ENCODE measurements at places on chromosomes 2 and 18.

DNA sequence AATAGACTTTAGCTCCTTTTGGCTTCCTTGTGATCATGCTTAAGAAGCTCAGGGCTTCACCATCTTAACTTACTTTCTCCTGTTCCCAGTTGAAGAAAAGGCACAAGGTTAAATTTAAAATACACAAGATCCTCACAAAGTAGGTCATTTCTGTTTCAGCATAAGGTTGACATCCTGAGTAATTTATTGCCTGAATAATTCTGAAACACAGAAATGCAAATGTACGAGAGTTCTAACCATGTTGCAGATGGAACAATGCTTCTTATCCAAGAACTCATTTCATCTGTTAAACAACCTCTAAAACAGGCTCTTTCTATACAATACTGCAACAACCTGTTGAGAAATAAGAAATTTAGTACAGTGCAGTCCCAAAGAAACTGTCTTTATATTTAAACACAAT, 395.2 kb downstream of the BCL11A start:
- H3K4me3 ChIP-seq, result no peak overlapping the region
- H3K4me1 ChIP-seq, result no peaks in the 10 kb centered on the region
- H3K27ac ChIP-seq, result no peak overlapping the region

DNA sequence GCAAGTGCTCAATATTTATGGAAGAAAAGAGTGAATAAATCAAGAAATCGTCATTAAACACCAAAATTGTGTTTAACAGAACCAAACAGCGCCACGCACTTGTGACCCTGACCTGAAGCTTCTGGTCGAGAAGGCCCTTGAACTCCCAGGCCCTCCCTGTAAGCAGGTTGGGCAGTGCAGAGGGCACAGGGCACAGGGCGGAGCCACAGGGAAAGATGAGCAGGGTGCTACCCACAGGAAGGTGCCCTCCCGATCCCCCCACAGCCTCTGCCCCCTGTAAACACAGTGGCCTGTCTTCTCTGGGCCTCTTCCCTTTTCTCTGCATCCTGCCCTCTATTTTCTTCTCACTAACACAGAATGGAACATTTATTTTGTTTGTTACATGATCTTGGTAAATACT, 16.9 kb upstream of the TUBB6 start:
- H3K27ac ChIP-seq, result no peak overlapping the region
- peaks cover 13% of the 10 kb centered on the region for H3K4me1 ChIP-seq
- ATAC-seq, result no peak
- no peaks in the 10 kb centered on the region for H3K36me3 ChIP-seq
- H3K27me3 ChIP-seq, result no peaks in the 10 kb centered on the region
- H3K4me3 ChIP-seq, result no peak overlapping the region

GRCh38 chr2:157784823-157785175, 91.3 kb downstream of the ACVR1 start:
- H3K36me3 ChIP-seq, result no peaks in the 10 kb centered on the region
- peaks cover 27% of the 10 kb centered on the region for H3K4me1 ChIP-seq
- H3K27ac ChIP-seq, result peak overlapping the region; percentile 80
- no peaks in the 10 kb centered on the region for H3K27me3 ChIP-seq

DNA sequence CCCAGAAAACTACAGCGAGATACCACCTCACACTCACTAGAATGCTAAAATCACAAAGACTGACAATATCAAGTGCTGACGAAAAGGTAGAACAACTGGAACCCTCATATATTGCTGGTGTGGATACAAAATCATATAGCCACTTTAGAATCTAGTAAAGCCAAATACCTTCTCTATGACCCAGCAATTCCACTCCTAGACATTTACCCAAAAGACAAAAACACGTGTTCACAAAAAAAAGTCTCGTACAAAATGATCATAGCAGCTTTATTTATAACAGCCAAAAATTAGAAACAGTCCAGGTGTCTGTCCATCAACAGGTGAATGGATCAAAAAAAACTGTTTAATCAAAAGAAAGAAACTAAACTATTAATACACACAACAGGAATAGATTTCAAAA, 126.6 kb downstream of the ZFP36L2 start:
- no peaks in the 10 kb centered on the region for H3K36me3 ChIP-seq
- ATAC-seq, result no peak
- H3K4me3 ChIP-seq, result no peak overlapping the region
- H3K4me1 ChIP-seq, result peaks cover 52% of the 10 kb centered on the region

DNA sequence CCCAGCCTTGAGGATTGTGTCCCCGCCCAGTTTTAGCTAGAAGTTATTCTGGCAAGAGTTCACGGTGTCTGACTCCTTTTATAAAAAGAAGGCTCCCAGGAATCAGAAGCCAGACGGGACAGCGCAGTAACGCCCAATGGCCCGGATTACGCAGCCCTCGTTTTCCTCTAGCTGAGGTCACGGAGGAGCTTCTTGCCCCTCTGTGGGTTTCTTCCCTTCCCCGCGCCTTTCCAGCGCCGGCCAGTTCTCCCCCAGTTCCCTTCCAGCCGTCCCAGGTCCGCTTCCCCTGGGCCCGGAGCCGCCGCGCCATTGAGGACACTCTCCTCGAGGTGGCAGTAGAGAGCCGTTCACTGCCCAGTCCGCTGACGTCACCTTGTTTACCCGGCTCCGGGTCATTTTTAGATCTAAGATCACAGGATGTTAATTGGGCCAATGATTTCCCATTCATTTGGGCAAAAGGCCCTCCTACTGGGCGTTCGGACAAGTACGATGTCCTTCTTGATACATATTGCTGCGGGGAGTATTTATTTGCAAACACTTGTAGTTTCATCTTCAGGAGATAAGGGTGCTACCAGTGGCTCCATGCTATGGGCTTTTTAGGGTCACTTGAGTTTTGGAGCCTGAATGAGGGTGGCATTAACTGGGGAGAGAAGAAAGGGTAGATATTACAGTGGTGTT, 81.5 kb upstream of the PPM1B start:
- peak overlapping the region; percentile 67 for H3K27ac ChIP-seq
- no peaks in the 10 kb centered on the region for H3K27me3 ChIP-seq
- H3K4me1 ChIP-seq, result peaks cover 4% of the 10 kb centered on the region
- H3K4me3 ChIP-seq, result peak overlapping the region; percentile 42
- no peaks in the 10 kb centered on the region for H3K36me3 ChIP-seq

DNA sequence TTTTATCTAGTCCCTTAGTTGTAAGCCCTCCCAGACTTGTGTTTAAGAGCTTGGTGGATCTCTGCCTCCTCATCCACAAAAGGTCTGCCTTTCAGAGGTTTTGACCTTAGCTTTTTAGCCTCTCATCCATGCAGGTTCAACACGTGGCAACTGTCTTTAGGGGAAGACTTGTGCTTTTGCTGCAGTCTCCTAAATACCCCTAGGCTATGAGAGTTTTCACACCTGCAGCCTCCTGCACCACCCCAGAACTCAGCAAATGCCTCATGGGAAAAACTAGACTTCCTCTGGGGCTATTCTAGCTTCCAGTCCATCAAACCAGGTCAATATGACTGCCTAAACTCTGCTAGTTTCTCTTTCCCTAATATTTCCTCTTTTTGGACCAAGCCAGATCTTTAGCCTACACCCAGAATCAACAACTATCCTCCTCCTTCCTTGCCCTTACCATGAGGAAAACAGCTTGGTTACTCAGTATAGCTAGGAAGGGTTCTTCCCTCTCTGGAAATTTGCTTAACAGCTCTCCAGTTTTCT, 132.3 kb upstream of the RIOK3 start:
- no peaks in the 10 kb centered on the region for H3K27me3 ChIP-seq
- H3K4me1 ChIP-seq, result no peaks in the 10 kb centered on the region
- no peaks in the 10 kb centered on the region for H3K36me3 ChIP-seq
- ATAC-seq, result no peak

DNA sequence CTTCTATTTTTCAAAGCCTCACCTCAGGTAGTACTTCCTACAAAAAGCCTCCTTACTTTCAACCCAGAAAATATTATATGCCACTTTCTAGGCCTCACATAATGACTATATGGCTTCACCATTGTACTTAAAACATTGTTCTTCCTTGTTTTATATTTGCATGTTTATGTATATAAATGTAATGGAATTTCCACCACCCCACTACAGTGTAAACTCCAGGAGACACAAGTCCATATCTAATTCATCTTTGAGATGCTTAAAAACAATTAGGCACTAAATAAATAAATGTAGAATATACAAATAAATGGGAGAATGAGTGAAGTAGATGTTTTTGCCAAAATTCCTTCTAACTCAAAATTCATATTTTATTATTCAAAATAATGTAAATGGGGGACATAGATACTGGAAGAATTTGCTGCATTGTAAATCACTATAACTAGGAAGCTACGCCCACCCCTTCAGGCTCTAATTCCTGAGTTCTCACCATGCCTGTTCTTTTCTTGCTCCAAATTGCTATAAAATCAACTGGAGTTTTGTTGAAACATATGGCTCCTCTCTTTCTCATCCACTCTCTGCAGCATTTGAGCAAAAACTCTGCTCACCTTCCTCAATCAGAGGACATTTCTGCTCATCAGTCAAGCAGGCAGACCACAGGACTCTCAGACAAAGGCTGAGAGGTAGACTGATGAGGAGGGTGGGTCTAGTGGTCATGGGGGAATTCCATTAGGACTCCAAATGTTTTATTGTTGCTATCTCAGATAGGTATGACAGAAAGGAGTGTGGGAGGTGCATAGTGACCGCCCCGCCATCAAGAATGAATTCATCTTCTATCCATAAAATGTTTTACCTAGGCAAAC, 243.0 kb downstream of the HNMT start:
- H3K27ac ChIP-seq, result no peak overlapping the region
- no peak overlapping the region for H3K4me3 ChIP-seq
- no peak for ATAC-seq
- no peaks in the 10 kb centered on the region for H3K4me1 ChIP-seq

DNA sequence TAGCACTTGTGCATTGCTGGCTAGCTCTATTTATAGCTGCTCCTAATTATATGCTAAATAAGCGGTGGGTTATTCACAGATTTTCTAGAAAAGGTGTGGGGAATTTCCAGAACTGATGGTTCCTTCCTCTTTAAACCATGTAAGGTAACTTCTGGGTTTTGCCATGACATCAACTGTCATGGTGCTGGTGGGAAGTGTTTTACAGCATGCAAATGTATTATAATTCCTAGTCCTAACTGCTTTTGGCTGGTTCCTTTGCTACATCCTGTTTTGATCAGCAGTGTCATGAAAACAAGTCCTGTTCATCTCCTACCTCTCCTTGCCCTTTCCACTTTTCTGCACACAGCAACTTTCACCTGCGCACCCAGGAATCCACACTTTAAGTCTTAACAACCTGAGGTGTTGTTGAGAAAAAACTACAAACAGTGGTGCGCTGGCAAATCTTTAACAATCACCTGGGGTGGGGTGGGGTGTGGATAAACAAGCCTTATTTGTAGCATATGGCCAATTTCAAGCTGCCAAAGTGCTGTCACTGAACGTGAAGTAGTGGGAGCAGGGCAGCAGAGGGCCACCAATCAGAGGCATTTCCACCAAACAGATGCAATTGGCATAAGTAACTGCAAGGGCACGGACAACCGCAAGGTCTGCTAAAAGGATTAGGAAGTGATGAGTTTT, 33.4 kb upstream of the SKOR2 start:
- no peak for ATAC-seq
- no peaks in the 10 kb centered on the region for H3K4me1 ChIP-seq
- H3K27ac ChIP-seq, result no peak overlapping the region
- H3K4me3 ChIP-seq, result no peak overlapping the region
- no peaks in the 10 kb centered on the region for H3K36me3 ChIP-seq

DNA sequence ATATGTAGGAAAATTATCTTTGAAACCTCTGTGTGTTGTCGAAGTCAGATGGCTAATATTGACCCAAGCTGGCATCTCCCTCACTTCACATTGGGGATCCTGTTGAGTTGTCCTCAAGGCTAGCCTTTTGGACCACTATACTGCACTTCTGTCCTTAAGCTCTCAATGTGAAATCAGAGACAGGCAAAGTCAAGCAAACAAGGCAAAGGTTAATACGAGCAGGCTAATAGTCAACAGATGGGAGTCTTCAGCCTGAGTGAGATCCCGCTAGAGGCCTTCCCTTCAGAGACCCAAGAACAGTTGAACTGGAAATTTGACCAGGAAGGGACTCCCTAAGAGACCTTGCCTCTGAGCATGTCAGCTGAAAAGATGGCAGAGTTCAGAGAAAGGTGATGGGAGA, 475.4 kb downstream of the PARD3B start:
- ATAC-seq, result no peak
- no peak overlapping the region for H3K27ac ChIP-seq
- H3K27me3 ChIP-seq, result no peaks in the 10 kb centered on the region
- no peak overlapping the region for H3K4me3 ChIP-seq
- no peaks in the 10 kb centered on the region for H3K36me3 ChIP-seq

DNA sequence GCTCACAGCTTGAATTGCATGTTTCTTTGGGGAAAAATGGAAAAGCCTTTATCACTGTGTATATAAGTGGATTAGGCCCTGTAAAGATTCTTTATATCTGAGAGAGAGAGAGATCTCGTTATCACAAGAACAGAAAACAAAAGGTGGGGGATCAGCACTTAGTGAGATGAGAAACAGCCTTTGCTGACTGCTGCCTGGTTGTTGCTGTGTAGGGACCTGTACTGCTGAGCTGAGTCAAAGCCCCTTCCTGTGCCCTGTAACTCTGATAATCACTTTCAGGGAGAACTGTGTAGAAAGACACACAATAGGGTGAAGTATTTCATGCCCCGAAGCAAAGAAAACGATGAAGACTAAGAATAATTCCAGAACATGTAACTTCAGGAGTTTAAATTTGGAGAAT, 30.6 kb upstream of the FAM237A start:
- no peaks in the 10 kb centered on the region for H3K27me3 ChIP-seq
- ATAC-seq, result no peak
- no peaks in the 10 kb centered on the region for H3K4me1 ChIP-seq
- peaks cover 11% of the 10 kb centered on the region for H3K36me3 ChIP-seq

- no peak overlapping the region for H3K27ac ChIP-seq
- no peaks in the 10 kb centered on the region for H3K4me1 ChIP-seq
- no peaks in the 10 kb centered on the region for H3K27me3 ChIP-seq
- no peaks in the 10 kb centered on the region for H3K36me3 ChIP-seq
Observed at GRCh38 chr2:193703411-193703810, 1508.7 kb upstream of the TMEFF2 start.

DNA sequence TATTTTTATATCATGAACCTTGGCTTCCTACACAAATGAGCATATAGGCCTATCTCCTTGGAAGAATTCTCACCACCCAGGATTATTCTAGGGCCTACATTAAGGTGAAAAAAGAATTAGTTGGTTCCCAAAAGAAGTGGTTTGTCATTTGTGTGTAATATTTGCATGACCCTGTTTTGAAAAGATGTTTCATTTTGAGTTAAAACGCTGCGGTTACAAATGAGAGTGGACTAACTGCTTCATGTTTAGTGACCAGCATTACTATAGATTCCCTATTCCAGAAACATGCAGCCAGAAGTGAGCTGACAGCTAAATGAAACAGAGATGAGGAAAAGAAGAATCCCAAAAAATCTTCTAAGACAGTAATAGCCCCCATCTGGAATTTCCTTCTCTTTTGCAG, 44.1 kb upstream of the TMEM178A start:
- no peaks in the 10 kb centered on the region for H3K27me3 ChIP-seq
- peaks cover 12% of the 10 kb centered on the region for H3K4me1 ChIP-seq
- ATAC-seq, result no peak

- H3K4me3 ChIP-seq, result no peak overlapping the region
- no peaks in the 10 kb centered on the region for H3K4me1 ChIP-seq
- no peaks in the 10 kb centered on the region for H3K27me3 ChIP-seq
- no peak for ATAC-seq
Observed at GRCh38 chr18:74422541-74422940, 34.6 kb downstream of the DIPK1C start.

All from gastroesophageal sphincter (tissue), 4 donors.